ENCODE measurements at places on chromosomes 11 and 22.

DNA sequence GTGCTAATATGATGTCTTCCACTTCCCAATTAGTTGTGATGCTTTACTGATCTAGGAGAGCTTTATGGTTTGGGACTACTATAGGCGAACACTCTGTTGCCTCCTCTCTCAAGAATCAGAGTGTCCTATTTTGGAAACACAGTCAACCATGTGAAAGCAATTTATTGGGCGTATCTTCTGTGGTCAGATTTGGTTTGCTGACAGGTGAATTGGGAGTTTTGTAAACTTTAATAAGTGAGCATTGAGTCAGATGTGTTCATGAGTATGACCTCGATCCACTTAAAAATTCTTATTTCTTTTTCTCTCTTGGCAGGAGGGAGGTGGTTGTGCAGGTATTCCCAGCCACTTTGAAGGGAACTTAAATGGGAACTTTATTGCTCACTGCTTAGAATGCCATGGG lies 4.4 kb downstream of the CAT start:
- ATAC-seq, result no peak

- peak; percentile 57 for ATAC-seq
Observed at GRCh38 chr11:66277471-66278362, at the start of gene CNIH2. Gene CNIH2, plus strand, starts transcription at chr11:66278175. Its CDS starts 282 bp downstream, at chr11:66278457.

GRCh38 chr22:31892080-31892433 lies 52.3 kb upstream of the YWHAH start:
- peak; percentile 3 for ATAC-seq

- peak; percentile 74 for ATAC-seq
Observed at GRCh38 chr11:74611369-74611861, 19.0 kb downstream of the POLD3 start.

GRCh38 chr11:77506857-77507256 lies 33.0 kb upstream of the PAK1 start:
- ATAC-seq, result no peak

- peak; percentile 90 for ATAC-seq
Observed at GRCh38 chr22:24107661-24108060, 73.6 kb upstream of the SUSD2 start.
